ENCODE measurements at places on chromosomes 1 and 21. TPM values are rescaled to one million over a fixed set of nuclear protein-coding genes. Genes with fewer than 3 reads are reported as not detected.

TFF2 gene
- total RNA-seq, result not detected

GPR52 gene
- 3.5 TPM for total RNA-seq

DNA sequence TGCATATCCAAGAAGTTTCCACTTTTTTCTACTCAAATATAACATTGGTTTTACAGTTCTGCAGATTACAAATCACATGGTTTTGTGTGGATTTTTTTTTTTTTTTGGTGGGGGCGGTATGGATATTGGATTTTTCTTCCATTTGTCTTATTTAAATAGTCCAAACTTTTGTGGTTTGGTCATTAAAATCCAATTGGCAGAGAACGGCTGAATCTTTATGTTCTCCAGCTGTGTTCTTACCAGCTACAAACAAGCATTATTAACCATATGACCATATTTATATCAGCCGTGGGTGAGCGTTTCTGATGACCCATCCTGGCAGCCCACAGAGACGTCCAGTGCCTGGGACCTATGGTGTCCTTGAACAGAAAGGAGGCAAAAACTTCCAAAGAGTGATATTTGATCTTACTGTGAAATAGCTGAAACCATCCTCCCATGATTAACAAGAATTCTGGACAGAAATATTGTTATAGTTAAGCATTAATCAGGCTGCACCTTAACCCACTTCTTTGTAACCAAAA lies 200.4 kb downstream of the LYPLAL1 start:
- no peak for DNase-seq

- no peak for DNase-seq
Observed at GRCh38 chr1:245578308-245578707, 423.5 kb downstream of the KIF26B start.

DNA sequence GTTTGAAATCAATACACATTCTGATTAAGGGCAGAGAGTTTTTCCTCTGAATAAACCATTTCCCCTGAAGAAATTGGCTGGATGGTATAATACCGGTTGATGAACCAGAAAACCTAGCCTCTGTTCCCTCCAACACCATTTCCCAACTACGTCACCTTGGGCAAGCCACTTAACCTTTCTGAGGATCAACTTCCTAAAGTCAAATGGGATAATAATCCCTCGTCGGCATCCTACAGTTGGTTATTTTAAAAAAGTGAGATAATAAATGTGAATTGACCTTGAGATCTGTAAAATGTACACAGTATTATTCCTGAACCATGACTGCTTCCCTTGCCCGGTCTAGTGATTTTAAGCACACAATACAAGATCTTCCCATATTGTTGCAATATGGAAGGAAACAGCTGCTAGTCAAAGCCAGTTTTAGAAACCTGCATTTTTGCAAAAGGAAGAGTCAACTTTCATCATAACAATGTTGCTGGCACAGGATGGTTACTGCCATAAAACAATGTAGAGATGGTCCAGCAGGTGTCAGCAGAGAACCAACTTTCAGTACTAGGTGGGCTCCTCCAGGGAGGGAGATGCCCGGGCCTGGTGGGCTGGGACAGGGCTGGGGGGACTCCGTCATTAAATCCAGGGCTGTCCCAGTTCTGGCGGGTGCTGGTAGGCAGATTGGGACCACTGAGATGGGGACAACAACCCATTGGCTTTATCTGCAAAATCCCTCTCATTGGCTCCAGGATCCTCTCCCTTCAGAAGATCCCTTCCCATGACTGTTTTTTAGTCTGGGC lies 5.2 kb upstream of the HLX start:
- no peak for DNase-seq

DNA sequence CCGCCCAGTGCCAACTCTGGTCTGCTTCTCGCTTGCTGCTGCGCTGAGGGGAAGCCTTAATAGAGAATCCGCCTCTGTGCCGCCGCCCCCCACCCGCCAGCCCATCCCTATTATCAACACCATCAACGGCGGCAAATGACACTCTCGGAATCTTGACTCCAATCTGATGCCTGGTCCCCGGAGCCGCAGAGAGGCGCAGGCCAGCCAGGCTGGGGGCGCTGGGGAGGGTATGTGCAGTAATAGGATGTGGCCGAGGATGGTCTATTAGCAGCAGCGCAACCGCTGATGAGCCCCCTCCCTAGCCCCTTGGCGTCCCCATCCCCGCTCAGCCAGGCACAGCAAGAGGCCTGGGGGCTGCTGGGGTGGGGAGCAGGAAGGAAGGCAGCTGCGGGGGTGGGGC lies 15.1 kb upstream of the DMBX1 start:
- no peak for DNase-seq

DNA sequence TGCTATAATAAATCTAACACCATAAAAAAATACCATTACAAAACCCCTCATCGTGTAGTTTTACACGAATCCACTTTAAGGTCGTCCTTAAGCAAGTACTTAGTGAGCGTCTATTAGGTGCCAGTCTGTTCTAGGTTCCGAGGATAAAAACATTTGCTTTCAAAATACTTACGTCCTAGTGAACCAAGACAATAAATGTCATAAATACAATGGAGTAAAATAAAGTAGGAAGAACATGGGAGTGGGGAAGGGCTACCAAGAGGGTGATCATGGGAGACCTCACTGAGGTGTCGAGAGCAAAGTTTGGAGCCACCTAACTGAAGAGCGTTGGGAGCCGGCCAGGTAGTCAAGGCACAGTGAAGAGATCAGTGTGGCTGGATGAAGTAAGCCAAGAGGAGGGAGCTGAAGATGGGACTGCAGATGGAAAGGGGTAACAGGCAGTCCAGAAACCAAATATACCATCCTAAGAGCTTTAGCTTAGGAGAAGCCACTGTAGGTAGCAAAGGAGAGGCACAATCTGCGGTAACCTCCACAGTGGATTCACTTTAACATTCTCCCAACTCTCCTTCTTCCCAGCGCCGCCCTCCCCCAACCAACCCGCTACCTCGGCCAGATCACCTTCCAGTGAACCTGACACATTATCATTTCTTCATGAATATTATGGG lies 684 bp downstream of the LTN1 start:
- DNase-seq, result no peak

GRCh38 chr1:11158720-11159321 lies 30.3 kb upstream of the ANGPTL7 start:
- DNase-seq, result no peak

GRCh38 chr1:104378414-104378813 lies 628.7 kb downstream of the AMY1C start:
- DNase-seq, result no peak

Data from esophagus squamous epithelium (tissue), 5 donors.